Activated CD4-positive, alpha-beta T cell treated with anti-CD3 and anti-CD28 coated beads, Interleukin-2, amount 10 ng/mL, durations not matched to agents 7 days and 5 days (primary cell): ENCODE measurements at places on chromosomes 16 and 17. TPM values are rescaled to one million over a fixed set of nuclear protein-coding genes. Genes with fewer than 3 reads are reported as not detected.

Gene SCGB1C2
- not detected for total RNA-seq

GRCh38 chr17:43445009-43445589, 38.7 kb upstream of the DHX8 start:
- no peak for DNase-seq

DNA sequence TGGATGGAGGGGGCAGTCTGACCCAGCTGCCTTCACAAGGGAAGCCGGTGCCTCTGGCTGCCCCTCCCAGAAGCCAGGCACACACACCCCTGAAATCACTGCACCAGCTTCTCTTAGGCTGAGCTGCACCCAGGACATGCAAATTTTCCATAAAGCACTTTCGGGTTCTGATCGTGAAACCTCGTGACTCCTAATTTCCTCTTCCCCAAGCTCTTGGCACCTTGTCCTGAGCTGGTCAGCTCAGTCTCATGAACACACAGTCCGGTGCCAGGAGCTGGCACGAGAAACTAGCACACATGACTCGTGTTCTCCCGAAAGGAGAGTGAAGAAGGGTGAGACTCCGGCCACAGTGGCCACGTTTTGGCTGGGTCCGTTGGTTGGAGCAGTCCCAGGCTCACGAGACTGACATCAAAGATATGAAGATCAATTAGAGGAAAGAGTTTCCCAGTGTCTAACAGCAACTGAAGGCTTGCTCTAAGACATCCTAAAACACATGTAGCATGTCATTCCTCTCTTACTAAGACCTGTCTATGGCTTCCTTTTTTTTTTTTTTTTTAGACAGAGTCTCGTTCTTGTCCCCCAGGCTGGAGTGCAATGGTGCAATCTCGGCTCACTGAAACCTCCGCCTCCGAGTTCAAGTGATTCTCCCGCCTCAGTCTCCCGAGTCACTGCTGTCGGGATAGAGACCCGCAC, 9.2 kb upstream of the ABR start:
- DNase-seq = no peak

GRCh38 chr16:30349675-30350074, 5.4 kb downstream of the CD2BP2 start:
- DNase-seq = no peak

- DNase-seq = no peak
Measured at GRCh38 chr17:50803676-50804075, 31.7 kb upstream of the WFIKKN2 start.

- DNase-seq = no peak
Measured at GRCh38 chr16:56910112-56910511, 21.8 kb upstream of the HERPUD1 start.
